ENCODE measurements at places on chromosomes 5 and 9.

- DNase-seq: no peak
These were observed 177.2 kb downstream of the MAPKAP1 start for GRCh38 chr9:125529589-125530515.

- no peak for DNase-seq
These were observed 3.8 kb downstream of the C9orf40 start for GRCh38 chr9:74948937-74949336.

DNA sequence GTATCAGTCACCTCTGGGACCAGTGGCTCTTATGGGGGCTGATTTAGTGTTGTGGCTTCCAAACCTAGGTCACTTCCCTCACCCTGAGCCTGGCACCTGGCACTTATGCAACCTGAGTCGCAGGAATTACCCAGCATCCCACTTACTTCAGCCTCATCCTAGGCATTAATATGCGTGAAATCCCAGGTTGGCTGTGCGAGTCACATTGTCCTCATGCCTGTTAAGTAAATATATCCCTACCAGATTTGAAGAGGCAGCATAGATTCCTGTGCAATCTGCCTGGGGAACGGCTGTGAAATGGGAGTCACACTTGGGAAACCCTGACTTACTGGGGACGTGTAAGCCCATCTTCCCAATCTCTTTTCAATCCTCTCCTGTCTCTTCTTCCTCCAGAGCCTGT is 42.7 kb upstream of the AKNA start:
- no peak for DNase-seq

- DNase-seq: no peak
These were observed 58.1 kb downstream of the CDO1 start for GRCh38 chr5:115758356-115758755.

- no peak for DNase-seq
These were observed 152.6 kb downstream of the MED27 start for GRCh38 chr9:131927091-131927490.

DNA sequence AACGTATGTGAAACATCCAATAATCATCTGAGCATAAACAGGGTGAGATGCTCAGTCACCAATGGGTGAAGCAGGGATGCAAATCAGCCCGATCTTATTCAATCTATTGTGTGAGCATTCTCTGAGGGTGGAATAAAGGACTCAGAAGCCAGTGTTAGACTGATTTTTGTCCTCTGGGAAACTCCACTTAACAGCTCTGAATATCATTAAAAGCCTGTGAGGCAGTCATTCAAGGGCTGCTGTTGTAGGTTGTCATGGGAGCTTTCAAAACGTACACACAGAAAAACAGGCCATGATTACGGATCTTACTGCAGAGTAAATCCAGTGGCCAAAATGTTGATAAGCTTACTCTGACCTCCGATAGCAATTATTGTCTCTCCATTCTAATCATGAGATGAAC is 266.5 kb upstream of the EFNA5 start:
- no peak for DNase-seq

- peak; percentile 21 for DNase-seq
These were observed 76.4 kb downstream of the OSMR start for GRCh38 chr5:38922199-38922598.

DNA sequence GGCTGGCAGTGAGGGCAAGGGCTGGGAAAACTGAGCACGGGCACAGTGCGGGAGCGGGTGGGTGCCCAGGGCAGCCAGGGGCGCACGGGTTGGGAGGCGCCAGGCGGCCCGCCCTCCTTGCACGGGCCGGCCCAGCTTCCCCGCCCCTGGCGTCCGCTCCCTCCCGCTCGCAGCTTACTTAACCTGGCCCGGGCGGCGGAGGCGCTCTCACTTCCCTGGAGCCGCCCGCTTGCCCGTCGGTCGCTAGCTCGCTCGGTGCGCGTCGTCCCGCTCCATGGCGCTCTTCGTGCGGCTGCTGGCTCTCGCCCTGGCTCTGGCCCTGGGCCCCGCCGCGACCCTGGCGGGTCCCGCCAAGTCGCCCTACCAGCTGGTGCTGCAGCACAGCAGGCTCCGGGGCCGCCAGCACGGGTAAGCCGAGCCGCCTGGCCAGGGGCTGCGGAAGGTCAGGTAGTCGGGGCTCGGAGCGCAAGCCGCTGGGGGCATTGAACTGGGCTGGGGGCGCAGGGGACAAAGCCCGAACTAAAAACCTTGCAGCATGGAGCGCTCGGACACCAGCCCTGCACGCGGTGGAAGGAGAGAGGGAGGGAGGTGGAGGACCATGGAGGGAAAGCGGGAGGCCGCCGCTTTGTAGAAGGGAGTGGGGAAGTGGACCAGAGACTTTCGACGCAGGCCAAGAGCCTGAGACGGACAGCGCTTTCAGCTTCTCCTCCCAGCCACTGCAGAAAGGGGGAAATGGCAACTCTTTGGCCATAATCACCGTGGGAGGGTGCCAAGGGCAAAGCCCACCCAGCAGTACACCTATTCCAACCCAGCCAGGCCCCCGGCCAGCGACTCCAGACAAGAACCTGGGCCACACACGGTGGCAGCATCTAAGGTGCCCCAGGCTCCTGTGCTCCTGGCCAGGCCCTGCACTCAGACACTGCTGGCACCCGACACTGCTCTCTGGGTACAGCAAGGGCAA is at the start of gene TGFBI:
Gene TGFBI (plus strand): TSS at position 207 of the 961 bp plus-strand sequence. CDS start 68 bp downstream, at position 275.
- DNase-seq: no peak

DNA sequence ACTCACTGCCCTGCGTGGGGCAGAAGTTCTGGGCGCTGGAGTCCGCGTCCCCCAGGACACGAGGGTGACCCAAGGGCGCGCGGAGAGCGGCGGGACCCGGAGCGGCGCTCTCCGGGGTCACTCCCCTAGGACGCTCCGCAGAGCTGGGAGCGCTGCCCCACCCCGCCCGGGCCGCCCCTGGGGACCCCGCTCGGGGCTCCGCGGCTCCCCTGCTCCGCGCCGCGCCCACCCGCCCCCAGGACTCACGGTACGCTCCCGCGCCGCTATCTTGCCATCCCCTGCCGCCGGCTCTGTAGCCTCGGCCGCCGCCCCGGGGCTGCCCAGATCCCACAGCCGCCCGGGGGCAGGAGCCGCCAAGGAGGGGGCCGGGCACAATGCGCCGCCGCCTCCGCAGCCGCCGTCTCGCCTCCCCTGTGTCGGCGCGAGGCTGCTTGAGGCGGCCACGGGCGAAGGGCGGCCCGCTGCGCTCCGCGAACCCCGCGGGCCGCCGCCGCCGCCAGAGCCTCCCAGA is 303 bp downstream of the LIFR start:
- no peak for DNase-seq

DNA sequence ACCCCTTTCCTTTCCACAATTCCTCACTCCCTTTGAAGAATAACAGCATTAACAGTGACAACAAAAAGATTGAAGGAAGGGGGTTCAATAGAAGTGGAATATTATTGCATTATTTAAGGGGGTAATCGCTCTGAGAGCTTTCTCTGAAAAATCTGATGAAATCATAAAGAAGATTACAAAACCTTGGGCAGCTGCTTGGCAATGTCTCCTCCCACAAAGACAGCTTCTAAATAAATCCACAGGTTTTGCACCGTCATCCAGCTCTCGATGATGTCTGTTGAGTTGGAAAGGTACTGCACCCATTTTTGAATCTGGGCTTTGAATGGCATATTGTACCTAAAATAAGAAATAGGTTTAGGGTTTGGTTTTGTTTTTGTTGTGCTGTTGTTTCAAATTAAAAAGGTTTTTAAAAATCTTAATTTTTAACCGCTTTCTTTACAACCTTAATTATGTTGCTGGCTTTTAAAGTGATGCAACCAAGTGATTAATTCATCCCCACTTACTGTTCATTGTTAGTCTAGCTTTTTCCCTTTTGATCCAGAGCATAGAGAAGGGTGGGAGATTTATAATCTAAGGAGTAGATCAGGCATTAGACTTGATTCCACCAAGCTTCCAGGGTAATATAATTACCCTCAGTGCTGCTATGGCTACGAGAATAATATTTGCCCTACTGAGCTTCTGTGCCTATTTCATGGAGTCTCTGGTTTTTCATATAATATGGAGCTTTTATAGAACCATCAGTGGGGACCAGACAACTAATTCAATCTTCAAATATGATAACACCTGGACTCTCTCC is 85.0 kb downstream of the DNAH5 start:
- DNase-seq: no peak

GRCh38 chr5:111626473-111627148 is 114.3 kb upstream of the STARD4 start:
- no peak for DNase-seq

DNA sequence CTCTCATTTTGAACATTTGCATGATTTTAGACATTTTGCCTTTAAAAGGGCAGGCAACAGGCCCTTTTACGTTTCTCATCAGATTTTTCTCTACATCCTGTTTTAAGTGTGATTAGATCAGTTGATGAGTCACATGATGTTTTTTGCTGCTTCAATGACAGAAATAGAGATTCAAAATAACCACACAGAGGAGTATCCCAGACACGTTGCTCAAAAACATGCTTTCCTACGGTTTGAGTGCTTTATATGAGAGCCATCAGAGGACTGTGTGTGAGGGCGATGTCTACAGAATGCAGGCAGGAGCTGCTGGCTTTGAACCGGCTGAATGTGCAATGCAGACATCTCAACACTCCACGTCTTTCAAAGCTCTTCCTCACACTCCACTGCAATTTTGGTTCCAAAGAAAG is 42.1 kb downstream of the OTULIN start:
- no peak for DNase-seq

Measured in GDM1 (cell line).